ENCODE measurements at places on chromosomes 4 and X.

GRCh38 chr4:69600013-69600412 lies 39.4 kb downstream of the UGT2A2 start:
- no peak for DNase-seq

GRCh38 chrX:32195611-32196010 lies 1015.7 kb downstream of the DMD start:
- DNase-seq: no peak

- DNase-seq: no peak
These were observed 170.8 kb downstream of the TLL1 start for GRCh38 chr4:166043801-166044200.

GRCh38 chr4:178356725-178357124 lies 914.5 kb upstream of the AGA start:
- no peak for DNase-seq

DNA sequence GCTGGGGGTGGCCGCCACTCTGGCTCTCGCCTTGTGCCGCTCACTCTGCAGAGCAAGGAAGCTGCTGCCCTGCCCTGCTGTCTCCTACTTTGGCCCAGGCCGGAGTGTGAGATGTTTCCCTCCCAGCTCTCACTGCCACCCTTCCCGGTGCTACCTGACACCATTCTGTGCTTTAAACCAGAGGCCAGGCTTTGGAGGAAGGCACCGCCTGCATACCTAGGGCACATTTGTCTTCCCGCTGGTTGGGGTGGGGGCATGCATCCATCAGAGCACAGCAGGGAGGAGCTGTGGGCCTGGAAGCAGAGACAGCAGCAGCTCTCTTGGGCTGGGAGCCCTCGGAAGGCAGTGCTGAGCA lies 96.9 kb upstream of the PSAPL1 start:
- no peak for DNase-seq

DNA sequence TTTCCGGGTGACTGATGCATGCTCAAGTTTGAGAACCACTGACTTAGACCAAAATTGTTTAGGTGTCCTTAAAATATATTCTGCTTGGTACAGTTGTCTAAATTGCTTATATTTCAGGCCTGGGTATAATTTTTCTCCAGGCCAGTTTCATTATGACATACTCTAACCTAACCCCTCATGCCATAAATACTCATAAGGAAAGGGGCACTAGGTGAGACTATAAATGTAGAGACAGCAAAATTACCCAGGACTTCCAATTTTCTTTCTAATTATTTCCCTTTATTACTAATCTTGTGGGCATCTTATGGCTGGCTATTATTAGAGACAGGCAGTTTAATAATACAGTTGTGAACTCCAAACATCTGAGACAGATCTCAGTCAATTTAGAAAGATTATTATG lies 150.2 kb downstream of the RRAGB start:
- no peak for DNase-seq

- DNase-seq: no peak
These were observed 1504.6 kb upstream of the ADGRL3 start for GRCh38 chr4:59695355-59696053.

GRCh38 chrX:100976211-100976610 lies 6.7 kb downstream of the ARL13A start:
- peak; percentile 1 for DNase-seq

DNA sequence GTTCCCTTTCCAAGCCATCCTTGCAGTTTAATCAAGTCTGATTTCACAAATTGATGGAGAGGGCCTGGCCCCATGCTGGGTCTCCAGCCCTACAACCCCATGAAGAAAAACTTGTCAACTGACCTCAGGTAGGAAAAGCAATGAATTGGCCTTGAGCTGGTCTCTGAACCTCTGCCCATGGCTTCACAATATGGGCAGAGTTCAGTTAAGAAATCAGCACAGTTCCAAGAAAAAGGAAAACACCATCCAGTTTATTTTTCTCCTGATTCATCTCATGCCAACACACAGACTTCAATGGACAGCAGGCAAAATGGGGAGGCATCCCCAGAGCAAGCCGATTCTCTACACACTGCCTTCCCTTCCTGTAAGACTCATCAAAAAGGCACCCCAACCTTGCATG lies 3.3 kb downstream of the RIPPLY1 start:
- DNase-seq: peak; percentile 16

DNA sequence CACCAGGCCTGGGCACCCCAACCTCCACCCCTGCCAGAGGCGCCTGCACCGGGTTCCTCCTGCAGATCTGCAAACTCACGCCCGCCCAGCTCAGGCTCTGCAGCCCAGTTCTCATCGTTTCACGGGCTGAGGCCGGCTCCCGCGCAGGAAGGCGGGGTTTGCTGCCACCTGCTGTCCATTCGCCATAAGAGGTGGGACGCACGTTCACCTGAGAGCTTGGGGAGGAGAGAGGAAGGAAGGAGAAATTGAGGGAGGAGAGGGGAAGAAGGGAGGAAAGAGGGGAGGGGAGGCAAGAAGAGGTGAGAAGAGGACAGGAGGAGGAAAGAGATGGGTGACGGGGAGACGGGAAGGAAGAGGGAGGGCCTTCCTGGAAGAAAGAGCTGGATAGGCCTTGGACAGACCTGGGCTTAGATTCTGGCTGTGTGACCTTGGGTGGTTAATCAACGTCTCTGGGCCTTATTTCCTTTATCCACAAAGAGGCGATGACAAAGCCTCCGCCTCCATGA lies 114.5 kb downstream of the ADRA2C start:
- peak; percentile 24 for DNase-seq

DNA sequence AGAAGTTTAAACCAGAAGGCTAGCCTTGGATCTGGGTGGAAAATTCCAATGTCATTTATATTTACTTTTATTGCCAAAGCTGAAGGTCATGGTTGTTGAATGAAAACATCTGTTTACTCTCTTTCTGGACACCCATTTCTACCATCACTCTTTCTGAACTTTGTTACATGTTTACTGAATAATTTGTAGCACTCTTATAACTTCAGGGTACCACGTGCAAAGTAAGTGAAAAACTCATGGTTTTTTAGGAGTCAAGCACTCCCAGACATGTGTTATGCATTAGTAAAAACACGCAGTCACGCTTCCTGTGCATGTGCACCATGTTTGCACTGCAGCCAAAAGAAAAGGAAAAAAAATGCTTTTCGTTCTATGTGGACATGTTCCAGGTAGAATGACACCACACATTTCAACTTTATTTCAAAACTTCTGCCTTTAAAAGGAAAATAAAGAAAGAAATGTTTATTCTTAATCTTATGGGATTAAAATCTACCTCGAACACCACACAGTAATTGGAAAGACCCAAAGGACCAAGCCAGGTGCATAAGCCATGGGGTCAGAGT lies 31.4 kb upstream of the ADH1C start:
- DNase-seq: peak; percentile 50

- DNase-seq: peak; percentile 41
These were observed 4.6 kb downstream of the EDA2R start for GRCh38 chrX:66634272-66634671.

- no peak for DNase-seq
These were observed 27.4 kb upstream of the MRFAP1 start for GRCh38 chr4:6612961-6613675.

DNA sequence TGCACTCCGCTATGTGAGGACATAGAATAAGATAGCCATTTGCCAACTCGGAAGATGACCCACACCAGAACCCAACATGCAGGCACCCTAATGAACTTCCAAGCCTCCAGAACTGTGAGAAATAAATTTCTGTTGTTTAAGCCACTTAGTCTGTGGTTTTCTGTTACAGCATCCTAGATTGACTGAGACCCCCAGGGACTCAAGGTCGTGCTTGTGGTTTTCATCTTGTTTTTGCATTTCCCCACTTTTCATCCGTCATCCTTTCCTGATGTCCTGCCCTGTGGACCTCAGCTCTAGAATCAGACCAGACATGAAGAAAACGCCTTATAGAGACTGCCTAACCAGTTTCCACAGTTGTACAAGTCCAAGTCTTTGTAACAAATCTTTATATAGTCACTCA lies 54.4 kb downstream of the MCUB start:
- DNase-seq: no peak
